Fibroblast of skin of left quadriceps (primary cell): ENCODE measurements at places on chromosomes 12 and 14.

DNA sequence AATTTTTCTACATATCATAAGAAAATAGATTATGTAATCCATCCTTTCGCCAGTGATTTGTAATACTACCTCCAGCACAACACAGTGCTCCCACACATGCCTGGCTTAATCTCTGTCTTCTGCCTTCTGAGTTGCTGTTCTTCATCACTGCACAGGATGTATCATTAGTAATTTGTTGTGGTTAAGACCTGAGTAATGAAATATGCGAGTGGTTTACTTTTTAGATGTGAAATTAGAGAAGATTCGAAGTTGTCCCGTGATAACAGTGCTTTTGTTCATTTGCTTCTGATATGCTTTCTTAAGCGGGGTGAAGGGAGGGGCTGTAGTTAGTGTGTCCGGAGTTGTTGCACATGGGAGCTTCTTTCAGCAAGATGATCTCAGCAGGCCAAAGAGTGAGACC, 18.1 kb downstream of the KRT85 start:
- DNase-seq = no peak

DNA sequence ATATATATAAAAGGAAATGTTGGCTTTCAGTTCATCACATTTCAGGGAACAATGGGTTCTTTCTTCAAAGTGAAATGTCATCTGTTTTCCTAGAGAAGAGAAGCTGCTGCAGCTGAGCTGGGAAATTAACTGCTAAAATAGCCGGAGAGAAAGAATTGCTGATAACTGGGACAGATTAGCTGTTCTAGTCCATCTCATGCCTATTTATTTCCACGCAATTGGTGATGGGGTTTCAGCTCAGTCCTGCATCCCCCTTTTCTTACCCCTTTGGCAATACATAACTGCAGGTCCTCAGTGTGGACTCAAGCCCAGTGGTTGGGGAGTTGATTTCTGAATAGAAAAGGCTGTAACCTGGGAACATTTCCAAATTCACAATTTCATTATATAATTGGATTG, 436.9 kb upstream of the TMEM132C start:
- no peak for DNase-seq

- DNase-seq = no peak
Measured at GRCh38 chr14:31419967-31420318, 407 bp downstream of the HEATR5A start.

- no peak for DNase-seq
Measured at GRCh38 chr14:103719751-103720150, 4.1 kb downstream of the ZFYVE21 start.

GRCh38 chr12:89354612-89355067, 2.3 kb upstream of the DUSP6 start:
- DNase-seq = no peak

- no peak for DNase-seq
Measured at GRCh38 chr12:131345521-131346436, 365.1 kb upstream of the SFSWAP start.

DNA sequence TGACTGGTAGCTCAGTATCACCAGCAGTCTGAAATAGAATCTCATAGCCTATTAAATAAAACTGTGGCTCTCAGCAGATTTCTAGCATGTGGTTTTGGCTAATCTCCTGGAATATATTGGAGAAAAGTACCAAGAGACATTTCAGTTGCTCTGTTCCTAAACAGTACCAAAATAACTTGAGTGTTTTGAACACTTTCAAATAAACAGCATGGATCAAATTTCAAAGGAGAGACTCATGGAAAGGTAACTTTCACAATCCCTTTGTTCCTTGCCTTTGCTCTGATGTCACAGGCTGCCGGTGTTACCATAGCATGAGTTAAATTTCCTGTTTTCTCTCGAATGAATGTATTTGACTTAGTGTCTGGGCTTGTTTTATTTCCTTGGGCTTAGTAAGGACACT, 3.4 kb downstream of the ARG2 start:
- DNase-seq = no peak

- no peak for DNase-seq
Measured at GRCh38 chr12:26379777-26380467, 184.5 kb downstream of the SSPN start.

DNA sequence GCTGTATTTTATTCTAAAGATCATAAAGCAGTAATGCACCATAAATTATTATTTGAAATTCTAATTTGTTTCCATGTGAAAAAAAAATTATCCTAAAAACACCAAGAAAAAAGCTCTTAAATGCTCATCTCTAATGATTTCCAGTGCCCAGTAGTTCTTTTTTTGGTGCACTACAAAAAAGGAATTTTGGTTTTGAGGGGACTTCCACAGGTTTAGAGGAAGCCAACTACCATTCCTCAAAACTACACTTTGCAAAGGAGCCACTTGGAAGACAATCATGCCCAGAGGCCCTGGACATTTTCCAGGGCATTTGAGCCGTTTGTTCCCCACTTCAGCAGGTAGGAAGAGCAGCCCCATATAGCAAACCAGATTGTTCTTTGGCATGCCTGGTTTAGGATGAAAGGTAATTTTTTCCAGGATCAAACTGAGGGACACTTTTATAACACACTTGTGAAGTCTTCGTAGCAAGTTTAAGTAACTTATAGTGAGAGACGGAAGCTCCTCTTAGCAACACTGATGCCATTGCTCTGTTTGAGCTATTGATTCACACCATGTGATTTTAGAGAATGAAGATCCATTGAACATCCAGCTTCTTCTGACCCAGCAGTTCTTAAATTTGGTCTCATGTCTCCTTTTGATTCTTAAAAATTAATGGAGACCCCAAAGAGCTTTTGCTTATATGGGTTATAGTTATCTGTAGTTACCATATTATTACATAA, 187.9 kb downstream of the ETV6 start:
- DNase-seq = no peak

DNA sequence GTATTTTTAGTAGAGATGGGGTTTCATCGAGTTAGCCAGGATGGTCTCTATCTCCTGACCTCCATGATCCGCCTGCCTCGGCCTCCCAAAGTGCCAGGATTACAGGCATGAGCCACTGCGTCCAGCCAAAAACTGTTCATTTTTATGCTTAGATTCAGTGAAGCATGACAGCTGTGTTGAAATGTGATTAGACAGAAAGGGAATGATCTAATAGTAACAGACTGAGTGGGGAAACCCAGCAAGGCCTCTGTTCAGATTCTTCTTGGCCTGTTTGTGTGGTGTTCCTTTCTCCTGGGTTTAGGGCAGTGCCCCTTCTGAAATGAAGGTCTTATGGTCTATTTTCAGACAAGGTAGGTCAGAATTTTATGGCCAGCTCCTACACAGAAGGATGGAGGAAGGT, 11.8 kb upstream of the ABCD4 start:
- DNase-seq = no peak

- no peak for DNase-seq
Measured at GRCh38 chr14:55130196-55130550, 1.1 kb downstream of the LGALS3 start.

DNA sequence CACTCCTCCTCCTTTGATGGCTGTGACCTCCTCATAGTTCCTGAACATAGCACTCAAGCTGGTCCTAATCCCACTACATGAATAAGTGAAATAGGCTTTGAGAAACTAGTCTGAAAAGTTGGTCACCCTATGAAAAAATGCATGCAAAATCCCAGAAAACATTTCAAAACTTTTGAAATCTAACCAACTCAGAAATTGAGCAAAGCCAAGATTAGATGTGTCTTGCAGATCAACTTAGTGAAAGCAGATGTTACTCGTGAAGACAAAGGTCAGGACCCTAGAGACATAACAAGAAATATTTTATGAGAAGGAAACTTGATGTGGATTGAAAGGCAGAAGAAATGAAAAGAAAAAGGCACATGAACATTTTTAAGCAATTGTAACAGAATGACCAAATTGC, 63.3 kb downstream of the TSHR start:
- DNase-seq = no peak

DNA sequence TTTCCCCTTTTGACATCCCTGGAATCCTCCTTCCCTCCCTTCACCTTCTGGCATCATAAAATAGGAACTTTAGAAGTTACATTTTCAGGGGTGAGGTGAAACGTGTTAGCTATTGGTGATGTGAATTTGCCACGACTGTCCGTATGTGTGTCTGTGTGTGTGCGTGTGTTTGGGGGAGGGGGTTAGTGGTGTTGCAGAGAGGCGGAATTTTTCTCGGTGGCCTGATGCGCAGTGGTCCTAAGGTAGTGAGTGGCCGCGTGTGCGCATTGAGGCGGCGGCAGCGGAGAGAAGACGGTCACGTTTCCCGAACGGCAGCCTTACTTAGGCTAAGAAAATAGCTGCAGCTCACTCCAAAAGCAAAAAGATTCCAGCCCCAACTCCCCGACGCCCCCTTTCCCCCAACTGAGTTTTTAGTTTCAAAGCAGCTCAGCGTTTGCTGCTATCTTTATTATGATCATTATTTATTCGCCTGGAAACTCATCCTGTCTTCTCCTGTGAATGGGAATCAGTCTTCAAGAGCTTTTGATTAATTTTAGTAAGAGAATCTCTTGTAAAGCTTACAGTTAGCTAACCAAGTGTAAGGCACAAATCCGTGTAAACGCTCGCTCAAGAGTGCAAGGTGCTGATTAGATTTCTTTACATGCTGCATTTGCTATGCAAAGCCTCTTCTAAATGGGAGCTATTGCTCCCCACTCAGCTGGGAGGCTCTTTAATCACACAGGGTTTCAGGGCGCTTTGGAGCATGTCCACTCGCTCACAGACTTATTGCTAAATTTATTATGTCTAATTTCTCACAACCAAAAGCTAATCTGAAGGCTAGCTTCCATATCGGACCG, 4.7 kb downstream of the FLRT2 start:
- no peak for DNase-seq

DNA sequence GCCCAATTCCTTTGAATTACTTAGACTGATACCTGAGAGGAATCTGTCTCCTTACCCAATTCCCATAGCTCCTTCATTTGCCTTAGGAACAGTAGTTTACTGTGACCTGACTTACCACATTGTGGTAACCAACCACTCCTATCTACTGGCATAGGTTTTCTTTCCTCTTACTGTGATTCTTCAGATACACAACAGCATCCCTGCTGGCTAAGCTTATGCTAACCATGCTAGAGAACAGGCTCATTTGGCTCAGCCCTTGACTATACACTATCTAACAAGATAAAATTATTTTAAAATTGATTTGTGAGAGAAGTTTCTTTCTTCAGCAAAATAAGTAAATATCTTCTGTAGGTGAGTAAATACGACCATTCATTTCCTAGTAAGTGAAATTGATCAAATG, 320.4 kb upstream of the DDHD1 start:
- DNase-seq = no peak

- no peak for DNase-seq
Measured at GRCh38 chr12:124391340-124392261, 96.7 kb downstream of the RFLNA start.

DNA sequence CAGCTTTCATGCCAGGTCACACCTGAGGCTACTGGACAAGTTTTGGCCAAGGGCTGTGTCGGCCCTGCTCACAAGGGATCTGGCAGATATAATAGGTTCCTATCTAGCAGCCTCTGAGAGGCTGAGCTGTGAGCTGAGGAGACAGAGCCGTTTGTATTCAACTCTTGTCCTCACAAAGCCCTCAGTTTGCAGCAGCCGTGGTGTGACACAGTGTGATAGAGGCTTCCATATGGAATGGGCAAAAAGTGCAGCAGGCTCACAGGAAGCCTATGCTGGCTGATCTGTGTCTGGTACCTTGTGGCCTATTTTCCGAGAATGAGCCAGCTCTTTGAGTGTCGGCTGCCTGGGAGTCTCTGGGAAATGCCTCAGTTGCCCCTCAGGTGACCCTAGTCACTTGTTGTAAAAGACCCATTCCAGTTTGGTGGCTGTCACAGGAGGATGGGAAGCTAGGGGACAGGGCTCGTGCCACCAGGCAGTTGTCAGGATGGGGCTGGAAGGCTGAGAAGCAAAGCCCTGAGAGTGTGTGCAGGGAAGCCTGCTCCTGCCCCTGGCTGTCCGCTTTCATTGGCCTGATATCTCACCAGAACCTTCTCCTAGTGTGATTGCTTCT, 16.1 kb downstream of the VRTN start:
- no peak for DNase-seq

DNA sequence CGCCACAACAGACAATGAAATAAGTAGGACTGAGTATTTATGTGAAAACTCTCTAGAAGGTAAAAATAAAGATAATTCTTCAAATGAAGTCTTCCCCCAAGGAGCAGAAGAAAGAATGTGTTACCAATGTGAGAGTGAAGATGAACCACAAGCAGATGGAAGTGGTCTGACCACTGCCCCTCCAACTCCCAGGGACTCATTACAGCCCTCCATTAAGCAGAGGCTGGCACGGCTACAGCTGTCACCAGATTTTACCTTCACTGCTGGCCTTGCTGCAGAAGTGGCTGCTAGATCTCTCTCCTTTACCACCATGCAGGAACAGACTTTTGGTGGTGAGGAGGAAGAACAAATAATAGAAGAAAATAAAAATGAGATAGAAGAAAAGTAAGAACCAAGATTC, 82.7 kb downstream of the VEZT start:
- DNase-seq = no peak

- DNase-seq = no peak
Measured at GRCh38 chr12:92175961-92176360, 30.3 kb upstream of the BTG1 start.

DNA sequence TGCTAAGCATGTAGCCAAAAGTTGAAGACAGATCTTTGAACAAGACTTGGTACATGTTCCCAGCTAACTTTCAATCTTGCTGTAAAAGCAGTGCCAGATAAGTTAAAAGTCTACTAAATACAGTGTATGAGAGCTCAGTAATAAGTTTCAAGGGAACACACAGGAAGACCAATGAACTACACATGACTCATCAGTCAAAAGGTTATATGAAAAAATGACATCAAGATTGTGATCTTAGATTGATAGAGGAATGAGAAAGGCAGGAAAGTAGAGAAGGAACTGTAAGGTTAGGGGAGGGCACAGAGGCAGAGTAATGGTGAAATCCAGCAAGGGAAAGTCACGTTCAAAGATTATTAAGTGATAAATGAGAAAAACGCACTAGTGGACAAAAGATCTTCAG, 249.9 kb upstream of the FLRT2 start:
- no peak for DNase-seq
